ENCODE measurements at places on chromosomes 2 and 18.
A peak's percentile ranks its signal among the peaks of the same experiment; 100 is the strongest.

GRCh38 chr2:53504507-53504906 lies 263.1 kb upstream of the CHAC2 start:
- DNase-seq: peak; percentile 7

DNA sequence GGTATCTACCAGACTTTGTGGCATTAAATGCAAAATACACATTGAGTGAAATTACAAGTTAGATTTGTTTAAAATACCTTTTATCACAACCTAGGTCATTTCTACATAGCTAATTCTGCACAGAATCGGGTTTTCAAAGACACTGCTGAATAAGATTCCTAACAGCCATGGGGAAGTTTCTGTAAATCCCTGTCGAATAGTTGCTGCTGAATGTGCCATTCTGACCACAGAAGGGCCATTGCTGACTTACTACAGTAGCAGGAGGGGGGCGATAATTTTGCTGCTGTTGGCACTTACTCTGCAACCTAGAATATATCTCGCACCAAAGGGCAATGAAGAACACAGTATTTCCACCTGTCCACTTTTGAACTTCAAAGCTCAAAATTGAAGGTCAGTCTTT lies 232.8 kb downstream of the TCF4 start:
- no peak for DNase-seq

- DNase-seq: no peak
These were observed 66.6 kb downstream of the EPB41L3 start for GRCh38 chr18:5476961-5477800.

GRCh38 chr2:6127718-6128117 lies 435.5 kb downstream of the SOX11 start:
- DNase-seq: no peak

GRCh38 chr2:176960061-176960460 lies 252.5 kb upstream of the HNRNPA3 start:
- DNase-seq: no peak

DNA sequence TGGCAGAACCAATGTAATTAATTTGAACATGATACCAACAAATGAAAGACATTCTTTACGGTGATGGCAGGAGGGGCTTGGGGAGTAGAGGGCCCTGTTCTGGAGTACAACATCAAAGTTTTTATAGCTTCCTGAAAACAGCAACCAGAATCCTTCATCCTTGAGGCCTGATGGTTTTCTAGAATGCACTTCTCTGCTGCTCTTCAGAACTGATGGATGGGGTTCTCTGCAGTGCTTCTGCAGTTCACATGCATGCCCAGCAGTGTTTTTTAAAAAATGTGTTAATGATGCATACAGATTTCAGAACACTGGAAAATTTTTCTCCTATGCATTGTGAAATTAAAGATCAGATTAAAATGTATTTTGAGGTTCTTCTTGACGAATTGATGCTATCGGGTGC lies 2.5 kb downstream of the LTBP1 start:
- DNase-seq: no peak

Data from DMS53 (cell line).